ENCODE measurements at places on chromosomes 3 and 15. TPM values are rescaled to one million over a fixed set of nuclear protein-coding genes. Genes with fewer than 3 reads are reported as not detected.

The APOD gene
- total RNA-seq = 0.59 TPM

The SLC51A gene
- not detected for total RNA-seq

The LRIG1 gene
- total RNA-seq = 40.4 TPM

The TF gene
- 0.67 TPM for total RNA-seq

The RCN2 gene
- 27.0 TPM for total RNA-seq

Measured in activated CD4-positive, alpha-beta memory T cell treated with anti-CD3 and anti-CD28 coated beads for 36 hours (primary cell).